A549 treated with Hydrocortisone at 1 μM for 4 hours (cell line): ENCODE measurements at places on chromosomes 3 and 15. TPM values are rescaled to one million over a fixed set of nuclear protein-coding genes. Genes with fewer than 3 reads are reported as not detected.

ZNF660 gene
- total RNA-seq: not detected in 5 replicates

VILL gene
- 0.06 to 0.21 TPM (median 0.09 TPM) in 4 of 5 replicates, not detected in the other for total RNA-seq

SCN5A gene
- total RNA-seq: 0.26 to 1.6 TPM (median 0.87 TPM) in 5 replicates

LRRC34 gene
- not detected in 5 replicates for total RNA-seq

UBA7 gene
- 0.23 to 0.85 TPM (median 0.54 TPM) in 5 replicates for total RNA-seq

LINGO1 gene
- 7.8 to 10.9 TPM (median 9.3 TPM) in 5 replicates for total RNA-seq

HCN4 gene
- total RNA-seq: 0.28 to 0.42 TPM (median 0.31 TPM) in 5 replicates

LRRC31 gene
- total RNA-seq: not detected in 5 replicates

MRPS22 gene
- total RNA-seq: 43.8 to 50.6 TPM (median 45.5 TPM) in 5 replicates

PXYLP1 gene
- 12.0 to 17.0 TPM (median 14.9 TPM) in 5 replicates for total RNA-seq

FAM3D gene
- not detected in 5 replicates for total RNA-seq

ISL2 gene
- 2.9 to 4.3 TPM (median 3.8 TPM) in 5 replicates for total RNA-seq

SENP2 gene
- total RNA-seq: 17.3 to 31.2 TPM (median 22.2 TPM) in 5 replicates

NRROS gene
- total RNA-seq: 0.03 TPM in 1 of 5 replicates, not detected in the others

FANCD2OS gene
- not detected in 5 replicates for total RNA-seq

CAV3 gene
- 0.07 to 0.16 TPM in 2 of 5 replicates, not detected in the others for total RNA-seq

GABRA5 gene
- total RNA-seq: 85.8 to 136 TPM (median 104 TPM) in 5 replicates

AGTR1 gene
- total RNA-seq: 0.32 to 0.77 TPM (median 0.59 TPM) in 5 replicates

BFSP2 gene
- total RNA-seq: not detected in 5 replicates

CDHR4 gene
- total RNA-seq: 0.15 to 0.30 TPM (median 0.26 TPM) in 5 replicates

GOLGA6L10 gene
- 0.37 to 0.71 TPM (median 0.44 TPM) in 5 replicates for total RNA-seq

FAM227B gene
- total RNA-seq: 0.47 to 1.0 TPM (median 0.69 TPM) in 5 replicates

ARID3B gene
- 2.8 to 4.1 TPM (median 3.3 TPM) in 5 replicates for total RNA-seq

MEX3B gene
- 3.2 to 4.5 TPM (median 4.2 TPM) in 5 replicates for total RNA-seq

IL17RD gene
- 0.54 to 1.4 TPM (median 1.1 TPM) in 5 replicates for total RNA-seq

ZNF385D gene
- 0.08 to 0.16 TPM in 2 of 5 replicates, not detected in the others for total RNA-seq

SLC9C1 gene
- total RNA-seq: not detected in 5 replicates

EPHB3 gene
- 0.15 to 0.21 TPM (median 0.20 TPM) in 5 replicates for total RNA-seq

ROBO1 gene
- 10.9 to 21.5 TPM (median 13.7 TPM) in 5 replicates for total RNA-seq

GADL1 gene
- not detected in 5 replicates for total RNA-seq

GMPS gene
- 70.8 to 95.0 TPM (median 80.9 TPM) in 5 replicates for total RNA-seq

CAMK1 gene
- total RNA-seq: 14.6 to 18.4 TPM (median 17.2 TPM) in 5 replicates
